A549 treated with DMSO at 1 μM for 4 hours (cell line): ENCODE measurements at places on chromosomes 16 and 17. TPM values are rescaled to one million over a fixed set of nuclear protein-coding genes. Genes with fewer than 3 reads are reported as not detected.

G6PC1 gene
- not detected in 5 replicates for total RNA-seq

KCNH4 gene
- total RNA-seq, result 0.31 to 0.60 TPM (median 0.44 TPM) in 5 replicates

FOXL1 gene
- 0.67 to 1.3 TPM (median 0.86 TPM) in 5 replicates for total RNA-seq

C17orf50 gene
- 0.16 to 0.30 TPM (median 0.24 TPM) in 5 replicates for total RNA-seq

KRT20 gene
- total RNA-seq, result 0.29 to 0.47 TPM (median 0.32 TPM) in 5 replicates

PMP22 gene
- 285 to 327 TPM (median 322 TPM) in 5 replicates for total RNA-seq

MRPS23 gene
- 155 to 209 TPM (median 159 TPM) in 5 replicates for total RNA-seq

ABCC12 gene
- 0.03 to 0.37 TPM (median 0.15 TPM) in 4 of 5 replicates, not detected in the other for total RNA-seq

NFATC2IP gene
- total RNA-seq, result 20.5 to 34.2 TPM (median 29.9 TPM) in 5 replicates

KRT32 gene
- total RNA-seq, result not detected in 5 replicates

ARHGAP27 gene
- total RNA-seq, result 10.1 to 16.0 TPM (median 15.5 TPM) in 5 replicates

KRTAP2-3 gene
- 0.12 to 0.13 TPM in 2 of 5 replicates, not detected in the others for total RNA-seq

SLC5A10 gene
- 0.12 to 0.25 TPM (median 0.18 TPM) in 5 replicates for total RNA-seq

HOXB1 gene
- not detected in 5 replicates for total RNA-seq

ZNF624 gene
- total RNA-seq, result 2.2 to 3.7 TPM (median 3.1 TPM) in 5 replicates

NATD1 gene
- 2.6 to 3.8 TPM (median 3.1 TPM) in 5 replicates for total RNA-seq

HSD17B1 gene
- total RNA-seq, result 0.84 to 1.5 TPM (median 1.4 TPM) in 5 replicates

SLC7A6 gene
- total RNA-seq, result 35.2 to 38.2 TPM (median 36.1 TPM) in 5 replicates

HOXB8 gene
- total RNA-seq, result 6.1 to 9.0 TPM (median 7.9 TPM) in 5 replicates
